ENCODE measurements at places on chromosomes 1 and 21.

GRCh38 chr1:167416506-167416905 is 101.8 kb downstream of the CD247 start:
- DNase-seq = no peak

GRCh38 chr1:14426854-14427253 is 171.6 kb upstream of the KAZN start:
- DNase-seq = no peak

GRCh38 chr1:185483664-185484450 is 166.8 kb upstream of the IVNS1ABP start:
- peak; percentile 83 for DNase-seq

- peak; percentile 96 for DNase-seq
Observed at GRCh38 chr1:197320991-197321531, 53.0 kb downstream of the CRB1 start.

DNA sequence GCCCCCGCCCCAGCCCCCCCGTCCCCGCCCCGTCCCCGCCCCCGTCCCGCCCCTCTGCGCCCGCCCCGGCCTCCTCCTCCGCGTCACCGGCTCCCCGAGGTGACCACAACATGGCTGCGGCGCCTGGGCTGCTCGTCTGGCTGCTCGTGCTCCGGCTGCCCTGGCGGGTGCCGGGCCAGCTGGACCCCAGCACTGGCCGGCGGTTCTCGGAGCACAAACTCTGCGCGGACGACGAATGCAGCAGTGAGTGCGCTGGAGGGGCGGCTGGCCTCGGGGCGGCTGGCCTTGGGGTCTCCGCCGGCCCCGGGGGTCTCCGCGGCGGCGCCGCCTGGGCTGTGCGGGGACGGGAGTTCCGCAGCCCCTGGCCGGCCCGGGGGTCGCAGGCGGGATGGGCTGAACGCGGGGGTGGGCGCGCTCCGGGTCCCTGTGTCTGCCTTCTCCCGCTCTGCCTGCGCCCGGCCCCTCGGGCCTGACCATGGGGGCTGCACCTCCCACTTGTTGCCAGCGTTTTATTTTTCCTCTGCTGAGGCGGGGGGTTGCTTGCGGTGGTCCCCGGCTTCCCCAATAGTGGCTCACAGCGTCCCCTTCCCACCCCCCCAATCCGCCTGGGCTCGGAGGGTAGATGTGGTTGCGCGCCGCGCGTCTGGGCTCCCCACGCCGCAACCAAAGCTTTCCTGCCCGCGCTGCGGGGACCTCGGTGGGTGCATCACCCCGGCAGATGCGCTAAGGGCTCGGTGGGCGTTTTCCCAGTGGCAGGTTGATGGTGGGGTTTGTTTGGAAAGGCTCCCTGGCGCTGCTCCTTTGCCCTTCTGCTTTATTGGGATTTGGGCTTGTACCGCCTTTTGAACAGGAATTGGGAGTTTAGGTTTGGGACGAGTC is at the start of gene MIA3:
Gene MIA3 (plus strand): TSS at position 97 of the 879 bp plus-strand sequence. CDS start 14 bp downstream, at position 111.
- DNase-seq = peak; percentile 53

GRCh38 chr1:107879346-107879745 is 85.6 kb downstream of the VAV3 start:
- DNase-seq = no peak

DNA sequence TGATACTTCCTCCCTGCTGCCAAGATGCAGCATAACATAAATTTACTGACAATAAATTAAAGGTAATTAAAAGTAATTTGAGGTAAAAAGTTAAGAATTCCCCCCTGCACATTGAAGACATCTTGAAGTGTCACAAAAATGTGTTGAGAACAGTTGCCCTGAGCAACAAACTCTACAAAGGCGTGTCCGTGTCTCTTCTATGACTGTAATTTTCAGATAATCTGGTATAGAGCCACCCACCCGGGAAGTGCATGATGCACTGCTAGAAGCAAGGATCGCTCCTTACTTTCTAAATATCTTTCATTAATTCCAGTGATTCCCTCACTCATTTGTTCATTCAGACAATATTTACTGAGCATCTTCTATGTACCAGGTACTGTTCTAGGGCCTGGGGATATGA is 11.0 kb upstream of the CASQ1 start:
- no peak for DNase-seq

DNA sequence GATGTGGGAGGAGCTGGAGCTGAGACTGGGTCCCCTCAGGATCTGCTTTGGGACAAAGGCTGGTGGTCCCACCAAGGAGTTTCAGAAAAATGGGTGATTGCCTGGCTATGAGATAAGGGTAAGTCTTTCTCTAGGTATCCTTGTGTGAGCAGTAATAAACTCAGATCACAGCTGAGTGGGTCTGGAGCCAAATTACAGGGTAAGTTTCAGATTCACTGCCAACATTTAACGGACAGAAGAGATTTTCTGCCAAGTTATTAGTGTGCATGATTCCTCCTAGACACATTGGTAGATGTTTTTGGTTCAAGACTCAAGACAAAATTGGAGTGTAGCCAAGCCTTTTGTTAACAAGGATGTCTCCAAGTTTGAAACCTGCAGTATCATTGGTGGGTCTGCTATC is 7.5 kb downstream of the CD1B start:
- DNase-seq = no peak

GRCh38 chr21:42563261-42563660 is 49.6 kb downstream of the SLC37A1 start:
- DNase-seq = no peak

GRCh38 chr1:116185161-116185701 is 74.0 kb downstream of the MAB21L3 start:
- DNase-seq = no peak

- no peak for DNase-seq
Observed at GRCh38 chr1:35646043-35646442, 4.7 kb upstream of the PSMB2 start.

GRCh38 chr1:112956544-112957132 is 642 bp upstream of the SLC16A1 start:
- DNase-seq = no peak

DNA sequence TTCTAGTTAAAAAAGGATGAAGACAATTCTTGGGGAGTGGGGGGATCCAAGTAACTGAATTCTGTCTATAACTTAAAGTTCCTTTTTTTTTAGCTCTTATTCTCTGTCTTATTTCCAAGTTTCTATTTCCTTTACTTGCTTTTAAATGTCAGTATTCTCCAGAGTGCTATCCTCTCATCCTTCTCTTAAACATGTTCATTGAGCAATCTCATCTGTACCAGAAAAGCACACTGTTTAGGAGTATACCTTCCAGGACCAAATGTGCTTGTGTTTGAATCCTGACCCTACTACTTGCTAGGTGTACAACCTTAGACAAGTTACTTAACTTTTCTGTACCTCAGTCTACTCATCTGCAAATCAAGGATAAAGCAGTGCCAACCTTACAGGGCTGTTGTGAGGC is 50.1 kb downstream of the AKT3 start:
- no peak for DNase-seq

DNA sequence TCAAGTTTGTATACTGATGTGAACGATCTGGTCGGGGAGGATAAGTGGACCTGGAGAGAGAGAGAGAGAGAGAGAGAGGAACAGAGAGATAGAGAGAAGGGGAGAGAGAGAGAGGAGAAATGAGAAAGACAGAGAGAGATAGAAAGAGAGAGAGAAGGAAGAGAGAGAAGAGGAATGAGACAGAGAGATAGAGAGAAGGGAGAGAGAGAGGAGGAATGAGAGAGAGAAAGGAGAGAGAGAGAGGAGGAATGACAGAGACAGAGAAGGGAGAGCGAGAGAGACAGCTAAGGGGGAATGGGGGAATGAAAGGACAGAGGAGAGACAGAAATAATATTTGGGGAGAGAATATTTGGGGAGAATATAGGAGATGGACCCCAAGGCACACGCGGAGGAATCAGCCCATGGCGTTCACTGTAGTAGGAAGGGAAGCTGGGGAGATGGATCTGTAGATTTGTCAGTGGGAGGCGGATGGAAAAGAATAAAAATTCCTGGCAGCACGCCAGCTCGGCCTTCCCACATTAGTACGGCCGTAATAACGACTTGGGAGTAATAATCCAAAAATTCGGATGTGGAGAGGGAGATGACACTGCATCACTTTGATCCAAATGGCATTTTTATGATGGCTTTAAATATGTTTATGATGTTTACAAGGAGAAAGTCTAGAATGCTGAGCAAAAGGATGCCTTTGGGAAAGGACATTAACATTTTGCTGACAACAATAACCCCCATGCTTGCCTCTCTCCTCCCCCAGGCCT is 159.8 kb upstream of the KCNJ6 start:
- no peak for DNase-seq

DNA sequence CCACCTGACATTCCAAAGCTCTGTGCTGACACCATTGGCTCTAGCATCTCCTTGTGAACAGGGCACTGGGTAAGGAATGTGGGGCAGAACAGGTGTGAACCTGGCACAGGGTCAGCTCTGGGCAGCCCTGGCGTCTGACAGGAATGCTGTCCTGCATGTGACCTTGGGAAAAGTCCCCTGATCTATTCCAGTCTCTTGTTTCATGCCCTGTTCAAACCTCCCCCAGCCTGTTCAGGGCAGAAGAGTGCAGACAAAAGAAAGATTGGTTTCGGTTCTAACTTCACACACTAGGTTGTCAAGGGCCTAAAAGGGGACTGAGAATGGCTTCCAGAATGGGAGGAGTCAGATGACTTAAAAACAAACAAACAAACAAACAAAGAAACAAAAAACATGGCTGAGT is 27.6 kb upstream of the SDHB start:
- no peak for DNase-seq

- peak; percentile 40 for DNase-seq
Observed at GRCh38 chr1:203665993-203666392, 39.4 kb downstream of the ATP2B4 start.

- no peak for DNase-seq
Observed at GRCh38 chr21:34674468-34674867, 5.7 kb downstream of the CLIC6 start.

Data from astrocyte of the hippocampus (primary cell).